ENCODE measurements at places on chromosomes 16 and 17. TPM values are rescaled to one million over a fixed set of nuclear protein-coding genes. Genes with fewer than 3 reads are reported as not detected.

Gene CLDN7
- total RNA-seq = not detected

Gene SLC6A2
- total RNA-seq = not detected

Gene USP6
- 0.97 TPM for total RNA-seq

Gene HES7
- not detected for total RNA-seq

Gene TBC1D3I
- not detected for total RNA-seq

Gene HAGH
- 440 TPM for total RNA-seq

Gene HYDIN
- 0.12 TPM for total RNA-seq

Gene NRN1L
- not detected for total RNA-seq

DNA sequence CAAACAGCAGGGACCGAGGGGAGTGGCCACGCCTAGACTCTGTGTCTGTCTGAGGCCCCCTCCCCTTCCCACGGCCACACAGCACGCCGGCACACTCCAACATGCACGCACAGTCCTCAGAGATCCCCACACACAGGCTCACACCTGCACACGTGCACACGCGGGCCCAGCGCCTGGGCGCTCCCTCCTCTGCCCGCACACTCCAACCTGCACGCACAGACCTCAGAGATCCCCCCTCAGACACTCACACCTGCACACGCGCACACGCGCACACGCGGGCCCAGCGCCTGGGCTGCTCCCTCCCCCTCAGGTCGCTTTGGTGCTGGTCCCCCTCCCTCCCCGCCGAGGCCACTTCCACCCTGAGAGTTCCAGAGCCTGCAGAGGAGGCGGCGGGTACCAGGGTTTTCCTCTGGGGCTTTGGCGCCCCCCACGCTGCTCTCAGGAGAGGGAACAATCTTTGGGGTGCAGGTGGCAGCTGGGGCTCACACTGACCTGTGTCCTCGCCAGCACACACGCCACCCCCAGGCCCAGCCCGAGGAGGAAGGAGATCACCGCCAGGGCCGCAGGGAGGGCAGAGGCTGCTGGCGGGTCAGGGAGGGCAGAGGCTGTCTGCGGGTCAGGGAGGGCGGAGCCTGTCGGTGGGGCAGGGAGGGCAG lies 1.6 kb downstream of the CD7 start:
- DNase-seq = no peak

GRCh38 chr17:38421871-38422827 lies 6.1 kb upstream of the ARHGAP23 start:
- no peak for DNase-seq

DNA sequence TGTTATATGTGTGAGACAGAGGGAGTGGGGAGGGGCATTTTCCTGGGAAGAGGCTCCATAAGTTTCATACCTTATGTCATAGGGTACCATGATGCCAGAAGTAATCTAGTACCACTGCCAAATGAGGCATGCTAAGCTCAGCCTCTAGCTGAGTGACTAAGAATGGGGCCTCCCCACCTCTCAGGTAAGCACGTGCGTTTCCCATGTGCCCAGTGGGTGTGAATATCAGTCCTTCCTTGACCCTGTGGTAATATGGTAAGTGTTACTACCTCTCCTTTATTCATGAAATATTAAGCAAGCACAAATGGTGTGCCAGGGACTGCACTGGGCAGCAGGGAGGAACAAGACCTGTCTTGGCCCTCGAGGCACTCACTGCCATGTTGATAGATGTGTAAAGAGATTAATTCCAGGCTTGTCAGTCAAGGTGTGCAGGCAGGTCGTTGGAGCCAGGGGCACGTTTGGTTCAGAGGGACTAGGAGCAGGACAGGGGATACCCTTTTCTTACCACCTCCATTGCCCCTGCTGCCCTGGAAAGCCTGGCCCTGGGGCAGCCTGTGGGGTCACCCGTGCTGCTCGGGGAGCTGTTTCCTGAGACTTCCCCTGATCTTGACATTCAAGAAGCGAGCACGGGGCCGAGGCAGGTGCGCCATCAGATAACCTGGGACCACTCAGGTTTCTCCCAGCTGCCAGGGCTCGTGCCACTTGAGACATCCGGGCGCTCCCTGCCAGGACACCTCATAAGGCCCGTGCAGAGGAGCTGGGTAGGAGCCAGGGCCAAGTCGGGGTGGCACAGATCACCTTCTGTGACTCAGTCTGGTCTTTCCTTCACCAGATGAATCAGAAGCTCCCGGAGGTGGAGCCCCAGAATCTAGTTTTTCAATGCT lies 8.8 kb downstream of the RSAD1 start:
- DNase-seq = peak; percentile 69

DNA sequence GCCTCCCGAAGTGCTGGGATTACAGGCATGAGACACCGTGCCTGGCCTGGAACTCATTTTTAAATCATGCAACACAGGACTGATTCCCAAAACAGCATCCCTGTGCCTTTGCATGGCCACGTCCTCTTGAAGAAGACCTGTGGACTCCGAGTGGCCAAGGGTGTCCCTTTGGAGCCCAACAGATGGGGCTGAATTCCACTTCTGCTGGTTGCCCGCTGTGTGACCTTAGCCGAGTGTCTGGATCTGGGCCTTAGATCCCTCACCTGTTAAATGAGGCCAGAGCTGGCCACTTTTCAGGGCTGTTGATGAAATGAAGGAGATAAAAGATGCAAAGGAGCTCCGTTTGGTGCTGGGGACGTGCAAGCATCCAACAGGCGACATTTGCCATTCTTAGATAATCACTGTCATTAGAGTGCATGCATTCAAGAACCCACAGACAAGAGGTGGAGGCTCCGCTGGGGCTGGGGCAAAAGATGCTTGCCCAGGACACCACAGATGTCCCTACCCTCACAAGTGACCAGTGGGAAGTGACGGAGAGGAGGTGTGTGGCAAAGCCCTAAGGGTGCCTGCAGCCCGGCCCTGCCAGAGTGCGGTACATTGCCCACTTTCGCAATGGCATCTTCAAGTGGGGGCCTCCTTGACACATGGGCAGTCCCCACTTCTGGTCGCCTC lies 354.1 kb upstream of the TNRC6C start:
- no peak for DNase-seq

- no peak for DNase-seq
These were observed 48.9 kb downstream of the MRC2 start for GRCh38 chr17:62676231-62676943.

- peak; percentile 39 for DNase-seq
These were observed at the start of gene MYO18A for GRCh38 chr17:29180034-29180787. Gene MYO18A (minus strand): TSS chr17:29180398. CDS start chr17:29166940, 13,458 bp downstream.

DNA sequence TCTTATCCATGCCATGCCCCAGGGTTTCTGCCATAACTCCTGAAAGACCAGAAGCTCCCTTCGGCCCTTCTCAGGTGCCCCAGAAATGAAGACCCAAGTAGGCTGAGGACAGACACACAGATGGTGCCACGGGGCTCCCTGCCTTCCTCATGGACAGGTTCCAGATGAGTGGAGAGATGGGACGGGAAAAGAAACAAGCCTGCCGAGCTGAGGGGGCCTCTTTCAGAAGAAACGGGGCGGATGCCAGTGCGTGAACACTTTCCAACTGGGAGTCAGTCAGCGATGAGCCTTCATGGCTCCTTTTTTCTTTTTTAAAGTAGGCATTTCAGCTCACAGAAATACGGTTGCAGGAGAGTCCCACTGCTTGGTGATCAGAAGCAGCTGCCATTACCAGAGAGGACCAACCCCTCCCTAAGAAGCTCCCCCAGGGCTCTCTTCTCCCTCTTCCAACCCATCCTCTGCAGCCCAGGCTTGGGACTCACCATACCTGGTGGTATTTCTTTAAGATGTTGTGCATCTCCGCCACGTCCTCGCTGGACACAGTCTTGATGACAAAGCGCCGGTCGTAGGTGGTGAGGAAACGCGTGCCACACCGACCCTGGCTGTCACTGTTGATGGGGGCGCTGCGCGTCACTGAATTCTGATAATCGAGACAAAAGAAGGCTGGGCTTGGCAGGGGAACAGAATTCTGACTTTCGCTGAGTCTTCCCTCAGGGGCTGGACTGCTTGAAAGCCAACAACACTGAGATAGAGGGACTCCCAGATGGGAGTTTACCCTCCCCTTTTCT lies 19.2 kb downstream of the PIP4K2B start:
- DNase-seq = no peak

DNA sequence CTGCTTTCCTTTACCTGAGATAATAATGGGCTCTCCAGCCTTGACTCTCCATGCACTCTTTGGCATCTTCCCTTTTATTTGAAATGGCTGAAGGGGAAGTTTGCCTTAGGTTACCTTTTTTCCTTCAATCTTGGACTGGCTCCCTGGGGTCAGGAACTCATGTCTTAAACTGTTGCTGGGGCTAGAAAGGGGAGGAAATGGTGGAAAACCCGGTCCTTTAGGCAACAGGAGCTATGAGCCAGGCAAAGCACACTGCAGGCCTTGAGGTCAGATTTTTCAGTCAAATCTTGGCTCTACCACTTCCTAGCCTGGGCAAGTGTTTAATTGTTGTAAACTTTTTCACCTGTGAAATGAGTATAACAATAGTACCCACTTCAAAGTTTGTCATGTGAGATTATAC lies 30.2 kb downstream of the MINK1 start:
- no peak for DNase-seq

GRCh38 chr17:33464669-33465280 lies 171.7 kb upstream of the ASIC2 start:
- no peak for DNase-seq

DNA sequence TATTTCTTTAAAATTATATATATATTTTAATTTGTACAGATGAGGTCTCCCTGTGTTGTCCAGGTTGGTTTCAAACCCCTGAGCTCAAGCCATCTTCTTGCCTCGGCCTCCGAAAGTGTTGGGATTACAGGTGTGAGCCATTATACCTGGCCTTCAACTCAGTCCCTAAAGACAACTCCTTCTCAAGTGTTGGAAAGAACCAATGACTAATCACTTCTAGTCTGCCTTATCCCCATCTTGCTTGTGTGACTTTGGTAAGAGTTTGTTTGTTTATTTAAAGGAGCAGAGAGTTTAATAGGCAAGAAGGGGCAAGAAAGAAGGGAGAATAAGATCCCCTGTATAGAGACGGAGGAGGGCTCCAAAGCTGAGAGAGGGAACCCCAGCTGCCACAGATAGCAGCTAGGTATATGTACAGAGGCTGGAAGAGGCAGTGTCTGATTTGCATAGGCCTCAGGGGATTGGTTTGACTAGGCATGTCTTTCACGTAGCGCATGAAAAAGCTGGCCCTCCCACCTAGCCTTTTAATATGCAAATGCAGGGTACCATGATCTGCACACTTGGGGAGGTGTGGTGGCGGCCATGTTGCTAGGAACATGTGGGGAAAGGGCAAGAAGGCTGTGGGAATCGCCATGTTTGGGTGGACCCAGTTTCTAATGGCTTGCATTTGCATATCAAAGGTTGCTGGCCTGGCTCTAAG lies 21.5 kb downstream of the ABCC1 start:
- no peak for DNase-seq

DNA sequence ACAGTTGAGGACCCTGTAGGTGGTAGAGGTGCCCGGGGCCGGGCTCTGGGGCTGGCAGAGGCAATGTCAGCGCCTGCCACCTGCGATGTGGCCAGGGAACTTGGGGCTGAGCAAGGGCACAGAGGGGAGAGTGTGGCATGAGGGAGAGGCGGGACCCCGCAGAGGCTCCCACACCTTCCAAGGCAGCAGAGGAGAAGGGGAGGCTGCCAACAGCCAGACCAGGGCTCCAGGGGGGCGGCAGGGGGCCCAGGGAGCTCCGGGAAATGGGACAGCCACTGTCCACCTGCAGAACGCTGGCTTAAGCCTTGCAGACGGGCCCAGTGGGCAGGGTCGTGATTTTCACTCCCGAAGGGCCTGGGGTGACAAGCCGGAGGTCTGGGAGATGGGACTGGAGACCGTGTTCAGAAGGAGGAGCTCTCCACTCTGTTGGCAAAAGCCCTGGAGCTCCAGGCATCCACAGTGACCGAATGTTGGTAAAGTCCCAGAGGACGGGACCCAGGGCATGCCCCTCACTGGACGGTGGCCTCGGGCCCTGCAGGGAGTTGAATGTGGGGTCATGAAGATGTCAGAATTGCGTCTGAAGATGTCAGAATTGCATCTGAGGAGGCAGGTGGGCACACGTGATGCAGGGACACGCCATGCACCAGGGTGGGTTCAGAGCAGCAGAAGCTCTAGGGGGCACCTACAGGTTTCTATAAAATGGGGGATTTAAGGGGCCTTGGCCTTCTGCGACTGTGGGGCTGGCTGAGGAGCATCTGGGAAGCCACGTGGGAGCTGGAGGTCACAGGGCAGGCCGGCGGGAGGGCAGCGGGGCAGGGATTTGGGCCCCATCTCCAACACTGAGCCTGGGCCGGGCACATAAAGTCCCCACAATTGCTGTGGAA lies 18.6 kb downstream of the CD7 start:
- no peak for DNase-seq

- no peak for DNase-seq
These were observed 244.9 kb downstream of the PRKCA start for GRCh38 chr17:66547151-66547865.

GRCh38 chr17:20300436-20300934 lies 166.9 kb downstream of the LGALS9B start:
- no peak for DNase-seq

GRCh38 chr17:28864991-28865849 lies 10.4 kb downstream of the ERAL1 start:
- DNase-seq = no peak

- no peak for DNase-seq
These were observed 439.5 kb downstream of the CA10 start for GRCh38 chr17:51718983-51719382.

DNA sequence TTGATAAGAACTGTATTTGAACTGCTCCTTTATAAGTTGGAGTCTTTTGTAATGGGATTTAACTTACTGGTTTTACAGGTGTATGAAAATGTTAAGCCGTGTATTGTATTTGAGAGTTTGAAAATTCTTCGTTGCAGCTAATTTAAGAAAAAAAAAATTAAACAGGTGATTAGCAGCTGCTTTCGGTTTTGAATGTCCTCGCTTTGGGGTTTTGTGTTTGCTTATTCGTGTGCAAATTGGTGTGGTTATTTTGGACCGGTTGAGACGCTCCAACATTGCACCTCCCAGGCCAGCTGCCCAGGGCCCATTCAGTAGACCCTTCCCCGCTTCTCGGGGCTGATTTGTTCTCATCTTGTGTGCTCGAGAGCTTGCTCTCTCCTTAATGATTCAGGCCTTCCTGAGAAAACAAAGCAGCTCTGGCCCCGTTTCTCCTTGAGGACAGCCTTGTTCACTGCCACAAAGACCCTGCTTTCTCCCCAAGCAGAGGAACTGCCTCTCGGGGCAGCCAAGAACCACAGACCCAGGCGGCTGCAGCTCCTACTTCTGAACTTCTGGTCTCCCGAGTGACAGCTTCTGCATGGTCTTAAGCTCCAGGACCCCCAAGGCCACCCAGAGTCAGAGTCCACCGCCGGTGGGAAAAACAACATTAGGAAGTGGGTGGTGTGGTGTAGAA lies 100.5 kb downstream of the MSI2 start:
- DNase-seq = no peak

DNA sequence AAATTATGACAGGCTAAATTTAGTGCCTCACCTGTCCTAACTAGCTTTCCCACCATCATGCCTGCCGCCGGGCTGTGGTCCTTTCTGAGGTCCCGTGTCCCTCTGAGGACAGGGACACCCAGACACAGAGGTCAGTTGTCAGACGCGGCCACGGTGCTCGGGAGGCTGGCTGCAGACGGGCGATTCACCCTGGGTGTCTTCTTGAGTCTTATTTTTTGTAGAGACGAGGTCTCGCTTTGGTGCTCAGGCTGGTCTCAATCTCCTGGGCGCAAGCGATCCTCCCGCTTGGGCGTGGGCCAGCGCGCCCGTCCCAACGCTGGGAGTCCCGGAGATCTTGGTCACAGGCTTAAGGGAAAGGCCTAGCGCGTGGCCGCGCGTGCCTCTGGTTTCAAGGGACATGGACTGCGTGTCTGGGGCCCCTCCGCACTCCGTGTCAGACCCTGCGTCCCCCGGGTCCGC lies 797 bp upstream of the RAB11FIP3 start:
- no peak for DNase-seq

- no peak for DNase-seq
These were observed 97.2 kb downstream of the NOG start for GRCh38 chr17:56690441-56691291.
